ENCODE measurements at places on chromosomes 5 and 9.

GRCh38 chr5:17232405-17232804 lies 15.0 kb downstream of the BASP1 start:
- no peak for DNase-seq

- DNase-seq = no peak
Measured at GRCh38 chr9:124218987-124219461, 38.7 kb upstream of the NEK6 start.

DNA sequence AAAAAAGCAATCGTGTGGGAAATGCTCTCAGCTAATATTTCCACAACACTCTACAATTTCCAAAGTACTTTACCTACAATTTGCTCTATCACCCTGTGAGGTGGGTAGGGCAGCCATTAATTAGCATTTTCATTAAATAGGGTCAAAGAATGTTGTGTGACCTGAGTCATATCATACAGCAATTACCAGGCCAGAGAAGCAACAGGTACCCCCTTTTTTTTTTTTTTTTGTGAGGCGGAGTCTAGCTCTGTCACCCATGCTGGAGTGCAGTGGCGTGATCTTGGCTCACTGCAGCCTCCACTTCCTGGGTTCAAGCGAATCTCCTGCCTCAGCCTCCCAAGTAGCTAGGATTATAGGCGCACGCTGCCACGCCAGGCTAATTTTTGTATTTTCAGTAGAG lies 108.8 kb upstream of the RETREG1 start:
- no peak for DNase-seq

GRCh38 chr9:22512495-22512894 lies 65.9 kb downstream of the DMRTA1 start:
- DNase-seq = no peak

DNA sequence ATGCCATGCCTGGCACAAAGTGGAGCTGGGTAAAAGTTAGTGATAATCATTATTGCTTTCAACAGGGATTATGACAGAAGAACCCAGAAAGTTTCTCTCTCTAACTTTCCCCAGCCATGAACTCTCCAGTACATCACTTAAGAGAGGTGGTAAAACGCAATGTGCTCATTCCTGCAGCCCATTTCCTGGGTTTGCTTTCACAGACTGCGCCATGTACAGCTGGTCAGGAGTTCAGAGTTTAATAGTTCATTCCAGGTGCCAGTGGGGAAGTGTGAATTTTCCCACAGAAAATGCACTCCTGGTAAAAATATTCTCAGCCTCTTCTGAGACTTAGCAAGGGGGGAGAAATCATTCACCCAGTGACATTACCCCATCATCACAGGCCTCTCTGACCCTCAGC lies 35.5 kb downstream of the ADAM19 start:
- DNase-seq = no peak

GRCh38 chr5:113487781-113488644 lies at the start of gene MCC:
MCC (minus strand) TSS chr5:113488453.
- peak; percentile 61 for DNase-seq

DNA sequence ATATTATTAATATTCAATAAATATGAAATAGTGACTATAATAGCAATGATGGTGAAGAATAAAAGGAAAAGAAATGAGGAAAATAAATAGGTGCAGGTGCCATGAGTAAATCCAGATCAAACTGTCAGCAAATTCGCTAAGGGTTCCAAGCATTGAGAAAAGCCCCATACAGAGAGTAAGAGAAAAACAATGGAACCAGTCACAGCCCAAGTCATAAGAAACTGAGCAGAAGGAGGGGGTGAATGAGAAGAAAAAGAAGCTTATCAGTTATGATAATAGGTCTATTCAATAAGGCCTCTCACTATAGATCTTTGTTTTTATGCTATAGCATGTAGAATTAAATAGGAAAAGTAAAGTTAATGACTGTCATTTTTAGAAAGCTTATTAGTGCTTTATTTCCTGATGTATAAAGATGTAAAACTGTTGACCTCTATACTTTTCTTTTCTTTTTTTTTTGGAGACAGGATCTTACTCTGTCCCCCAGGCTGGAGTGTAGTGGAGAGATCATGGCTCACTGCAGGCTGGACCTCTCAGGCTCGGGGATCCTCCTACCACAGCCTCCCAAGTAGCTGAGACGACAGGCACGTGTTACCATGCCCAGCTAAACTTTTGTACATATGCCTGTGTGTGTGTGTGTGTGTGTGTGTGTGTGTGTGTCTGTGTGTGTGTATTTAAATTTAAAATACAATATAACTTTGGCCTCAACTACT lies 72.4 kb downstream of the FYB1 start:
- no peak for DNase-seq

DNA sequence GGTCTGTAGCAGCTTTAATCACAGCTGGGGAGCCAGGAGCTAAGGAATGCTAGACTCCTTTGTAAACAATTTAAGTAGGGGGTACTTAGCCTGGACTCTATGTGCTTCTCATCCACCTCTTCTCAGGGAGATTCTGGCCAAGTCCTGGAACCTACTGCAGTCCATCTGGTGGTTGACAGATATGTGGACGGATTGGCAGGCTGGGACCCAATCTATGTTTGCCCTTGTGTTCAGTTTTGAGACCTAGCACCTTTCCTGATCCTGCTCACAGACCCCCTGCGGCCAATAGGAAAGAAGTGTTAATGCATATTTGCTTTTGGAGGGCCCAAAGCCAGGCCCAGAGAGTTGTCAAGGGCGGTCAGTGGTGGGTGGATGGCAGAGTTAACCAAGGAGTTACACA lies 6.4 kb downstream of the SLC22A5 start:
- no peak for DNase-seq

GRCh38 chr9:6183227-6183551 lies 32.4 kb upstream of the IL33 start:
- no peak for DNase-seq

DNA sequence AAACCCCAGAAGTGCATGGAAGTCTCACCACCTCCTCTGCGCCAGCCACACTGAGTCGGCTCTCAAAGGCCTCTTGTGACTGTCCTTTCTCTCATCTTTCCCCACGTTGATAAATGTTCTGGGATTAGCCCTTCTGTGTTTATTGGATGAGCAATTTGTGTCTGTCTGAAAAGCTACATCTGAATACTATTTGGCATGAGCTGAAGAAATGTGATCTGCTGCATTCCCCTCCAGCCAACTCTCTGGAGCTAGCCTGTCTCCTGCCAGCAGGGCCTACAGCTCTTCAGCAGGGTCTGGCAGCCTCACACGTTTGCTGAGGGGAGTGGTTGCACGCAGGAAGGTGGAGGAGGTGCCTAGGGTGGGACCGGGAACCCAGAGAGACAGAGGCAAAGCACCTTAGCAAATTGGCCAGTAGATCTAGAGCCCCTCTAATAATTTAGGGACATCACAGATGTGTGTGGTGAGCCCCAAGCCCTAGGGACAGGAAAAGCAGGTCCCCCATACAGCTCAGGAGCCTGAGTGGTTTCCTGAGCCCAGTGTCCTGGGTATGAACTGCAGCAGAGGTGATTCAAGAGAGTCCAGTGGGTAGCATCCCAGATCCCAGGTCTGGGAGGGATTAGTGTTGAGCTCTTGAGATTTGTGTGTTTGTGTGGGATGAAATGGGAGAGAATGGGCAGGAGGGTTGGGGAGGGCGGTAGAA lies 20.5 kb upstream of the B4GALT1 start:
- no peak for DNase-seq

DNA sequence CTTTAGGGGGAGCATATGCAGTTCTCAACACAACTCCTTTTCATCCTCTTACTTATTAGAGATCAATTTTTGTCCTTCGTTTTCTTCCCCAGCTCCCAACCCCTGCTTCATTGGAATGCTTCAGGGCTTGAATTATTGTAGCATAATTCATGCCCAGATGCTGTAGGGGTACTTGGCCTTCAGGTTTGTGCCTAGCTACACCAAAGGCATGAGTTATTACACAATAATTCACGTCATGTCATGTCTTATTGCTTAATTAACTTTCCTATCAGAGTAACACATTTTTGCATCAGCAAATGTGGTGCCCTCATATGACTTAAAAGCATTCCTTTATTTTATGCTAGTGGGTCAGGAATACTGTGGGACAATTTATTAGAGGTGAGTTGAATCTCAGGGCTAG lies 507.2 kb downstream of the NFIB start:
- DNase-seq = no peak

DNA sequence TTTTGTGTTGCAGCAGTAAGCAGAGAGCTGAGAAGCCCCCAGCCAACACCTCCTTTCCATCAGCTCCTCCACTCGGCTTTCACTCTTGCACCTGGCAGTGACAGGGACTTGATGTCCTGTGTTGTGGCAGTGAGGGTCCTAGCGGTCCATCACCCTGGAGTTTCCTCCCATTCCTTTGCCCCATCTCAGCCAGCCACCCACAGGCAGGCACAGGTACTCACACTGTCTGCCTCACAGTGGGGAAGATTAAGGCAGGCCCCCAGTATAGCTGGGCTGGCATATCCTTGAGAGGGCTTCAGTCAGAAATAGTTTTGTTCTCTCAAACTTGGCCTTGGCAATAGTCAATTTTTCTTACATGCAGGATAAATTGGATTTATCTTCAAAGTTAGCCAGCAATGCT lies 362.7 kb downstream of the GADD45G start:
- no peak for DNase-seq

GRCh38 chr9:90142580-90142979 lies 500.0 kb downstream of the DIRAS2 start:
- peak; percentile 82 for DNase-seq

DNA sequence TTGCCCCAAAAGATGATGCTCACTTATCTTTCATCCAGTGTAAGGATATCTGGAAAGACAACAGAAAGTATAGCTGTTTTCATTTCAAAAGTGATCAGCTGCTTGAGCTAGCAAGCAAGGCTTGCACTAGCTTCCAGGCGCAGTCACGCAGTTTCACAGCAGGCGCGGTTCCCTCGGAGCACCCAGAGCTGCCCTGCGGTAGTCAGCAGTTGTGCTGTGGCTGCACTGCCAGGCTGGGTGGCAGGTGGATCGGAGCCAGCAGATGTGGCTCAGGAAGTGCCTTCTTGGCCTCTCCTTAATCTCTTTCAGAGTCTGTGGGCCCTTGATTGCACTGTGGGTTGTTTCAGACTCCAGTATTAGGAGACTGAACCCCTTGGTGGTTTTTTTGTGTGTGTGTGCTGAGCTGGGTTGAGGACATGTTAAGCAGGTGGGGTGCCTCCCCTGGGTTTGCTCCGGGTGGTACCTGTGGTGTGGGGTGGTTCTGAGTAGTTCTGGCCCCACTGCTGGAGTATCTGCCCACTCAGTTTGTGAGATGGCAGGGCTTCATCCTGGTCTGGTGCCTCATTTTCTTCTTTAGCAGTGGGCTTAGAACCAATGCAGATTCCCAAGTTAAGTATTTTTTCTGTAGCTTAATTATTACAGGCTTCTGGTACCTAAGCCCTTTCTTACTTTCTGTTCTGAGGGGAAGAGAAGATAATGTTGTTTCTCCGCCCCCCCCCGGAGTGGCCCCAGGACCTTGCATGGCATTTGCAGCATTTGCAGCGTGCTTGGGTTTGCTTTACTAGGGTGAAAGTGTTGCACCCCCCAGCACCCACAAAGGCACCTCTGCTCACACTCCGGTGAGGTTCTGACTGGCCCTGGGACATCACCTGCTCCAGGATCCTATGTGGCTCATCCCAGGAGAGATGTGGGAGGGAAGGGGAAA lies 16.4 kb downstream of the TENT4A start:
- DNase-seq = no peak

DNA sequence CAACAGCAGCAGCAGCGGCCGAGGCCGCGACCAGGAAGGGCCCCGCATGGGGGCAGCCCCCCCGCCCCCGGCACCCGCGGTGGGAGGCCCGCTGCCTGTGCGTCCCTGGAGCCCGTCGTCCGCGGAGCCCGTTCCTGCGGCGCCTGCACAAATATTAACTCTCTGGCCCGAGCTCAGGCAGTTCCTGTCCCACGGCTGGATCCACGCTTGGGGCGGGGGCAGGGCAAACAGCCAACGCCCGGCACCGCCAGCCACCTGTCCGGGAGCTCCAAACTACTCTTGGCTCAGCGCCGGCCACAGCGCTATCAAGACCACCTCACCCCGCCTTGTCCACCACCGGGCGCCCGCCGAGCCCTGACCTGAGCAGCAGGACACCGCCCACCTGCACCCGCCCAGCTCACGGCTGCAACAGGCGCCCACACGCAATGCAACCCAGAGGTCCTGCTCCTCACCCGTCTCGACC lies at the start of gene LRRC26:
LRRC26 (minus strand) TSS at position 156 of the 463 bp plus-strand sequence; CDS start at position 48, 108 bp downstream.
- DNase-seq = no peak

DNA sequence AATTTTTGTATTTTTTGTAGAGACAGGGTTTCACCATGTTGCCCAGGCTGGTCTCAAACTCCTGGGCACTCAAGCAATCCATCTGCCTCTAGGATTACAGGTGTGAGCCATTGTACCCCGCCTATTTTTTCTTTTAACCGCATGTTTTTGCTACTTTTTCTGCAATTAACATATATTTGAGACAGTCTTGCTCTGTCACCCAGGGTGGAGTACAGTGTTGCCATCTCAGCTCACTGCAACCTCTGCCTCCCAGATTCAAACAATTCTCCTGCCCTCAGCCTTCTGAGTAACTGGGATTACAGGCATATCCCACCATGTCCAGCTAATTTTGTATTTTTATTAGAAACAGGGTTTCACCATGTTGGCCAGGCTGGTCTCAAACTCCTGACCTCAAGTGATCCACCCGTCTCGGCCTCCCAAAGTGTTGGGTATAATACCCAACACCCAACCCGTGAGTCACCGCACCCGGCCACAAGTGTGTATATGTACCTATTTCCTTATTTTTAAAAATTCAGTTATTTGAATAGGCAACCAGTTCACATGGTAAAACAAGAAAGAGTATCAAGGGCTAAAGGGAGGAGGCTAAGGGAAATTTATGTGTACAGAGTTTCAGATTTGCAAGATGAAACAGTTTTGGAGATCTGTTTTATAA lies 13.3 kb downstream of the PHAX start:
- DNase-seq = no peak

- no peak for DNase-seq
Measured at GRCh38 chr9:128245421-128246151, 30.2 kb downstream of the GOLGA2 start.

- no peak for DNase-seq
Measured at GRCh38 chr5:173829826-173830225, 58.3 kb upstream of the CPEB4 start.

GRCh38 chr9:99964336-99964735 lies 57.9 kb downstream of the STX17 start:
- DNase-seq = no peak

GRCh38 chr9:17361378-17361777 lies 217.5 kb upstream of the SH3GL2 start:
- no peak for DNase-seq

DNA sequence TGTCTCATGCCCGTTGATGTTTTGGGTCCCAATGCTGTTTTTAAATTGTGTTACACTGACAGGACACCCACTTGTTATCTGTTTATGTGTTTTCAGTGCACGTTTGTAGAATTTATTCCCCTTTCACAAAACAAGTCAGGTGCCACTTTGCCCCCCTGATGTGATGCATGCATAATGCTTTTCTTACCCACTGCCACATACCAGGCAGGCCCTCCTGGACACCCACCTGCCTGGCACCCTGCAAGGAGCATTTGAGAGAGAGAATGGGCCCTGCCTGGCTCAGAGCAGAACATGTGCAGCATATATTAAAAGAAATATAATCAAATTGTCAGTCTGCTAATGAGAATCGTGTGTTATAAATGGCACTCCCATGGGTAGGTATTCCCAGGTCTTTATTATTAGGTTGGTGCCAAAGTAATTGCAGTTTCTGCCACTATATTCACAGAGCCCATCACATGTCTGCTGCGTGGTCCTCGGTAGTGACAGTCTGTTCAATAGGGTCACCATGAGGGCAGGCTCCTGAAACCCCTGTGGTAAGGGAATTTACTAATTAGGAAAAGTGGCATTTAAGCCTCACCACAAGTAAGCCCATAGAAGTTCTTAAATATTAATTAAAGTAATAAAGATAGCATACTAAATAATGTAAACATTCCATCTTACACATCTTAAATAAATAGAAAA lies 52.2 kb upstream of the CKMT2 start:
- no peak for DNase-seq

Measured in NCI-H1105 treated with DMSO at 0.1 percent for 48 hours (cell line).